Diencephalon (tissue), 1 donor: ENCODE measurements at places on chromosomes 7 and 10. TPM values are rescaled to one million over a fixed set of nuclear protein-coding genes. Genes with fewer than 3 reads are reported as not detected.

AMPH gene
- 61.6 TPM for total RNA-seq

HOXA11 gene
- total RNA-seq, result not detected

MBL2 gene
- total RNA-seq, result not detected

HACD1 gene
- 32.3 TPM for total RNA-seq

PTPRN2 gene
- 84.9 TPM for total RNA-seq
